ENCODE measurements at places on chromosomes 3 and 15.

GRCh38 chr3:144770915-144771351 is 799.3 kb downstream of the DIPK2A start:
- no peak for DNase-seq

- peak; percentile 8 for DNase-seq
Measured at GRCh38 chr3:42683875-42684598, 1.3 kb upstream of the KLHL40 start.

GRCh38 chr3:21662403-21662802 is 88.6 kb downstream of the ZNF385D start:
- no peak for DNase-seq

DNA sequence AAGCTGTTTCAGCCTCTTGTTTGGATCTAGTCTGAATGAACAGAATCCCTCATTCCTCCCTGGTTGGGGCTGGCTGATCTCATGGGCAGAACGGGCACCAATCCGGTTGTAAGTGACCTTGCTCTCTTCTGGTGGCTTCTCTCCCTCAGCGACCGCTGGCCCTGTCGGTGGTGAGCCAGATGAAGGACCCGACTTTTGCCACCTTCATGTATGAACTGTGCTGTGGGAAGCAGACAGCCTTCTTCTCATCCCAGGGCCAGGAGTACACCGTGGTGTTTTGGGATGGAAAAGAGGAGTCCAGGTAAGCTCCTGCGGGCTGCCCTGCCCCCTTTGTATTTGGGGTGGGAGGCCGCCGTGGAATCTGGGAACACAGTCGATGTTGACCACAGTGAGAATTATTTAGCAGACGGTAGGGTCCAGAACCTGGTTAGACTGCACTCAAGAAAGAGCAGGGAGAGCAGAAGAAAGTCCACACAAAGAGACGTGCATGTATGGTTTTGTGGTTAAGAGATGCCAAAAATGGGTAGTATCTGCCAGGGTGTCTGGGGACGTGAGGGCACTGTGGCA is 138.8 kb downstream of the LRRK1 start:
- no peak for DNase-seq

- no peak for DNase-seq
Measured at GRCh38 chr3:34808287-34808686, 831.0 kb upstream of the ARPP21 start.

DNA sequence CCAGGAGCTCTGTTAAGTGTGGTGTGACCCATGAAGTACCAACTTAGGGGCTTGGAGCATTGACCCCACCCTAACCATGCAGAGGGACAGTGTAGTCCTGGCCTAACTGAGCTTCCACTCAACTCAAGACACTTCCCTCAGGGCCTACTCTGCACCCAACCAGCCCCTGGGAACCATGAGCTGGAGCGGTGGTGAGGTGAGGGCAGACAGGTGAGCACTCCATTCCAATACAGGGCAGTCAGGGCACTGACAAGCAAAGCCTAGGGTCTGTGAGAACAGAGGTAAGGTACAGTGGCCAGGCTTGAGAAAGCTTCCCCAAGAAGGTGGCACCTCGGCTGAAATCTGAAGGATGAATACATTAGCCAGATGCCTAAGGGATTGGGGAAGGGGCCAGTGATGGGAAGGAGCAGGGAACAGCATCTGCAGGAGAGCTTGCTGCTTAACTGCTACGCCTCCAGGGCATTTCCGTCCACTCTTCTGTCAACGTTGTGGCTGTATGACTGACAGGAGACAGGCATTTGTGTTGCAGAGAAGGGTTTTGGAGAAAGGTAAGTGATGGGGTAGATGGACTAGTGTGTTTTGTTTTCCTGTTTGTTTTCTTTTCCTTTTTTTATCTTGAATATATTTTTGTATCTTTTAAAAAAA is 243.5 kb upstream of the TRIM42 start:
- DNase-seq = no peak

- DNase-seq = no peak
Measured at GRCh38 chr3:71127844-71128243, 455.7 kb downstream of the FOXP1 start.

DNA sequence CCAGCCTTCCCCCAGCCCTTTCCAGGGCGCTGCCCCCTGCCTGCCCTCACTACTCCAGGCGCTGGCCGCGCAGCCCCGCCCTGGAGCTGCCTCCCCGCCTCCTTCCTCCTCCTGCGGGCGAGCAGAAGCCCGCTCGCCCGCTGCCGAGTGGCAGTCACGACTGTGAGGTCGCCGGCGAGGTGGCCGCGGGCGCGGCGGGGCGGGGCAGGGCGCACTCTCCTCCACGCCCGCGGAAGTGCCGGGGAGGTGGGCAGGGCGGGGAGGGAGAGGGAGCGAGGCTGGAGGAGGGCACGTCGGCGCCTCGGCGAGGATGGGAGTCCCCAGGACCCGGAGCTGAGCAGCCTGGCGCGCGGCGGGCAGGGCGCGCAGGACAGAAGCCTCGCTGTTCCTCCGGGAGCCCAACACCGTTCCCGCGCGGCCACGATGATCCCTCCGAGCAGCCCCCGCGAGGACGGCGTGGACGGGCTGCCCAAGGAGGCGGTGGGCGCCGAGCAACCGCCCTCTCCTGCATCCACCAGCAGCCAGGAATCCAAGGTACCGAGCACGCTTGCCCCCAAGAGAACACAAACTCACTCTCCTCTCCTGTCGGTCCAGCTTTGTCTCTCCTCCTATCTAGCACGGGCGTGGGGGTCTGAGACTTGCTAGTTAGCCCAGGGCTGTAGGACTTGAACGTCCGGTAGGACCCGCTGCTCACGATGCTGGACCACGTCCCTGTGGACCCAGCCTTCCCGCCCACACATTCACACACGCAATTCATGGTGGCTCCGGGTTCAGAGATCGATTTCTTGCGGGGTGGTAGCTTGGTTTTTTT is at the start of gene STAC:
STAC (plus strand) TSS at position 284 of the 811 bp plus-strand sequence; CDS start at position 424, 140 bp downstream.
- DNase-seq = no peak

GRCh38 chr15:61226361-61227256 is 2.5 kb downstream of the RORA start:
- DNase-seq = no peak

DNA sequence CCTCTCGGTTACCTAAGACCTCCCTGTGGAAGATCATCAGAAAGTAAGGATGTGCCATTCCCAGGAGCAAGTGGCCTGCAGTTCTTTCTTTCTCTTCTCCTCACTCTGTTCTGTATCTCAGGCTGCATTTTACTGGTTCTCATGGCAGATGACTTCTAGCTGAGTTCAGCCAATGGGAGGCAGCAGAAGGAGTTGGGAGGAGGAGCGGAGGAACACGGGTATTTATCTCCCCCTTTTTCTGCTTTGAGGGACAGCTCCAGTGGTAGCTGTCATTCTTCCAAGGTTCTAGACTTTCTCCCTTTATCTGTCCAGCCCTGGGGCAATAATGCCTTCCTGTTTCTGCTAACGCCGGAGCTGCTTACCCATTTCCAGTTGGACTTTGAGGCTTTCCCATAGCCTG is 339.9 kb downstream of the NR2F2 start:
- no peak for DNase-seq

- no peak for DNase-seq
Measured at GRCh38 chr15:98796685-98797357, 148.5 kb downstream of the IGF1R start.

DNA sequence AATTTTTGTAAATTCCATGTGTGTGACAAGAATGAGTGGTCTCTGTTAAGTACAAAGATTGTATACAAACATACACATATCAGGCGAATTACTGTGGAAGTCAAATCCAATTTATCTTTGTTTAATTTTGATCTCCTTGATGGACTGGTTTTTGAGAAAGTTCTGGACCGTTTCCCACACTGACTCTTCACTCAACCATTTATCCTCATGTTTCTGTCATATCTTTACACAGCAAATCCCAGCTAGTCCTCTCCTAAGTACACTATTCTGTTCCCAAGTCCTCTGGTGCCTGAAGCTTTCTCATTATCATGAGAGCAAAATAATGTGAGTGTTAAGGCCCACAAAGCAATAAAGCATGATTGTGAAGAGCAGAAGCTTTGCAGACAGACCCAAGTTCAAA is 189.9 kb downstream of the WNT5A start:
- no peak for DNase-seq

DNA sequence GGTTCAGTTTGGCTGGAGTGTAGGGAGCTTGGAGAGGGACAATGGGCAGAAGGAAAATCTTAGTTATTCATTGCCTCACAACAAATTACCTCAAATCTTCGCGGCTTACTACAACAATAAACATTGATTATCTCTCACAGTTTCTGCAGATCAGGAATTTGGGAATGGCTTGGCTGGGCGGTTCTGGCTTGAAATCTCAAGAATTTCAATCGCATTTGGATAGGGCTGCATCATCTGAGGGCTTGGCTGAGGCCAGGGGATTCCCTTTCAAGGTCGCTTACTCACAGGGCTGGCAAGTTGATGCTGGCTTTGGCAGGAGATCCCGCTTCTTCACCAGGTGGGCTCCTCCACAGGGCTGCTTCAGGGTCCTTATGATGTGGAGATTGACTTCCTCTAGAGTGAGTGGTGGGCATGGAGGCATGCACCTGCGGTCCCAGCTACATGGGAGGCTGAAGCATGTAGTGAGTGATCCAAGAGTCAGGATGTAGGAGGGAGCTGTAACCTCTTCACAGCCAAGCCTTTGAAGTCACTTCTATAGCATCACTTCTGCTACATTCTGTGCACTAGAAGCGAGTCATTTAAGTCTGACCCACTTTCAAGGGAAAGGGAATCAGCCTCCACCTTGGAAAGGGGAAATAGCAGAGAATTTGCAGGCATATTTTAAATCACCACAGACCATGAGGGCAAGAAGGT is 63.1 kb downstream of the CDC25A start:
- DNase-seq = no peak

DNA sequence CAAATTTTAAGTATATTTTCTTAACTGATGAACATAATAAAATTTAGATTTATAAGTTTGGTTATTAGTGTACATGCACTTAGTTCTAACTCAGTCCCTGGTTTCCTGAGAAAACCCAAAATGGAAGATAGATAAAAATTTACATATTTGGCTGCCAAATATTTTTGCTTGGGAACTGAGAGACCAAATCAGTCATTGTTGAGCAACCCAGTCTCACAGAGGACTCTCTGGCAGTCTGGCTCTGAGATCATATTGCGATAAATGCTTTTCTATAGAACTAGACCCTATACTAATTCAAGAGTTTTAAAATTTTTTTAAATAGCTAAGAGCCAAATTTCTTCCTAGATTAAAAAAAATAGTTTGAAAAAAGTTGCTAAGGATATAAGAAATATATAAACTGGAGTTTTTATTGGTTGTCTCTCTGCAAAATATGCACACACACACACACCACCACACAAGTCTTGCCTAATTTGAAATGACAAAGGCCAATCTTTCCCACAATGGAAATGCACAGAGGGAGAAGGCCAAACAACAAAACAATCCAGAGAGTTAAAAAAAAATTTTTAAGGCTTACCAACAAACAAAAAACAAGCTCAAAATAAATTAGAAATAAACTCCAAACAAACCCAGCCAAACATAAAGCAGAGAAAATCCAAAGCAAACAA is 259.5 kb downstream of the MECOM start:
- no peak for DNase-seq

GRCh38 chr3:10599444-10599843 is 94.1 kb upstream of the ATP2B2 start:
- DNase-seq = no peak

- no peak for DNase-seq
Measured at GRCh38 chr3:13420045-13420830, at the start of gene NUP210. Gene NUP210 (minus strand): TSS chr3:13420322. CDS start chr3:13420226, 96 bp downstream.
